ENCODE measurements at places on chromosomes 12 and 14.

- DNase-seq = no peak
Measured at GRCh38 chr12:82810568-82810967, 123.9 kb downstream of the TMTC2 start.

DNA sequence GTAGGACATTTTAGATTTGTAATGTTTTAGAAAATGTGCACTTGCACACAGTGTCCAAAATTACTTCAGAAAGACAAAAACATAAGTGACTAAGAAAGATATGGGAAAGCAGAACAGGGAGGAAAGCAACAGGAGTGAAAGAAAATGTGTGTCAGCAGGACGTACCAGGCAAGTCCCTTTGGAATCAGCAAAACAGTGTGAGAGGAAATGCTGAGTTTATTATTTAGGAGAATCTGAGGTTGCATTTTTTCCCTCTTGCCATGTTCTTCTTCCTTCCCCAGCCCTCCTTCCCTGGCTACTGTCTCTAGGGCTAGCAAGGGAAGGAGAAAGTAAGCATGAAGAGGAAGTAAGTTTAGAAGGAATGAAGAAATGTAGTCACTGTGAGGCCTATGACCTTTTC is 67.7 kb upstream of the CD163 start:
- no peak for DNase-seq

DNA sequence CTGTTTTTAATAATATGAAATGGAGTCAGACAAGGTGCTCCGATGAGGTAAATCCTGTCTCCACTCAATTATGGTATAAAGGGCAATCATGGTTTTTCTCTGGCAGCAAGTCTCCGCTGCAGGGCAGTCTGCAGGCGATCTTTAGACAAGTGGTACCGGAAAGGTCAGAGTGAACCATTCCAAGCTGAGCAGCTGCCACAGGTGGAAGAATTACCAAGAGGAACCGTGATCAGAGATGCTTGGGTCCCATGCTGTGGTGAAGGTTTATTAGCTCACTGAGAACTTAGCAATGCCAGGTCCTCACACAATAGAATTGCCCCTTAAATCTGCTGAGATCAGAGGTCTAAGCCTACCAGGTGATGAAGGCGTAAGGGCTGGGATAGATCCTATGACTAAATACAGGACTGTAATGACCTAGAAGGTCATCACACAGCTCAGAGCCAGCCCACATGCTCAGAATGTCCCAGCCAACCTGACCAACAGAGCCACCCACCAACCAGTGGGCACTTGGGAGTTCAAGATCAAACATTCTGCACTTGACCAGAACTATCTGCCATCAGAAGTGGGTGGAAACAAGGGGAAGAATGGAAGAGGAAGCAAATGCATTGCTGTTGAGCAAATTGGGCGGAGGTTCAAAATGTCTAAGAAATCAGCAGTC is 175.2 kb upstream of the BCL2L14 start:
- DNase-seq = no peak

- DNase-seq = no peak
Measured at GRCh38 chr12:104154806-104155205, 16.8 kb upstream of the NFYB start.

DNA sequence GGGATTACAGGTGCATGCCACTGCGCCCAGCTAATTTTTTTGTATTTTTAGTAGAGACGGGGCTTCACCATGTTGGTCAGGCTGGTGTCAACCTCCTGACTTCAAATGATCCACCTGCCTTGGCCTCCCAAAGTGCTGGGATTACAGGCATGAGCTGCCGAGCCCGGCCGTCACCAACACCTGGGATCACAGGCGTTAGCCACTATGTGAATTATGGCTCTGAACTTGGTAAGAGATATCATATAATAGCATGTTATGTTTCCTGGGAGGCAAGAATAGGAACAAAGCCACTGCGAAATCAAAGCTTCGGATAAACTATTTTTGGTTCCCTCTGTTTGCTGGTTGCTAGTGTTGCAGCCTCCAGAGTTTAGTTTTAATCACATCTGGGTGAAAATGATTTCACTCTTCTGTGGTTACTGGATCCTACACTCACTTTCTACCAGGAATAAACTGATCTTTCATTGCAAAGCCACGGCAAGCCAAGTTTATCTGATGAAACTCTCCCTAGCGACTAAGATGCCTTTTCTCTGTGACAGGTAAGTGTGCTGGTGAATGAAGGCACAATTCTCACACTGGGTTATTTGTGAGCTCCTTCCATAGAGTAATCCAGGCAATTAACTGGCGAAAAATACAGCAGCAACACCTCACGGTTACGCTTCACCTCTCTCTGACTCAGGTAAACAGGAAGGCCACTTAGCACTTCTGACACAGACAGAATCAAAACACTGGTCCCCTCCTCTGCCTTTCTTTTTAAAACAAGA is 16.7 kb downstream of the SNRNP35 start:
- no peak for DNase-seq

- DNase-seq = no peak
Measured at GRCh38 chr12:94122591-94122990, 25.8 kb upstream of the PLXNC1 start.

DNA sequence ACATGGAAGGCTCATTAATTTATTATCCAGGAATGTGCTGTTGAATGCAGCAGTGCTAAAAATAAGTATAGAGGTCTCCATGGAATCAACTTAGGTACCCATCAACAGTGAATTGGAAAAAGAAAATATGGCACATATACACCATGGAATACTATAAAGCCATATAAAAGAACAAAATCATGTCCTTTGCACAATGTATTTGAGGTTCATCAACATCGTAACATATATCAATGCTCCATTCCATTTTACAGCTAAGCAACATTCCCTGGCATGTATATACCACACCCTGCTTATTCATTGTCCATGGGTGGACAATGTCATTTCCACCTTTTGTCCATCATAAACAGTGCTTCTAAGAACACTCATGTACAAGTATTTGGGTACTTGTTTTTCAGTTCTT is 147.8 kb upstream of the RASSF8 start:
- DNase-seq = no peak

GRCh38 chr14:101972126-101972866 is 7.9 kb downstream of the DYNC1H1 start:
- no peak for DNase-seq

DNA sequence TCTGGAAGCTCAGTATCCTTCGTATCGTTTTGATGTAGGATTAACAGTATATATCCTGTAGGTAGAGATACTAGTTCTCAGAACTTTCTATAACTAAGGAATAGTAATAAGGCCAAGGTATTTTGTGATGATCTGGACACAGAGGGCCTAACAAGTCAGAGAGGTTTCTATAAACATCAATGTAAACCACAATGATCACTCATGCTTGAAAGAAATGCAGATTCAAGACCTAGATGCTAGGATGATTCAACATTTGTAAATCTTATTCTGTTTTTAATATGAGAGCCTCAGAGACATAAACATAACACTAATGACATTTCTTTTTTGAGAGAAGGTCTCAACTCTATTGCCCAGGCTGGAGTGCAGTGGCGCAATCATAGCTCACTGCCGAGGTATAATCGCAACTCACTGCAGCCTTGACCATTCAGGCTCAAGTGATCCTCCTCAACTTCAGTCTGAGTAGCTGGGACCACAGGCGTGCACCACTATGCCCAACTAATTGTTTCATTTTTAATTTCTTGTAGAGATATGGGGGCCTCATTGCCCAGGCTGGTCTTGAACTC is 16.2 kb downstream of the SUPT16H start:
- no peak for DNase-seq

DNA sequence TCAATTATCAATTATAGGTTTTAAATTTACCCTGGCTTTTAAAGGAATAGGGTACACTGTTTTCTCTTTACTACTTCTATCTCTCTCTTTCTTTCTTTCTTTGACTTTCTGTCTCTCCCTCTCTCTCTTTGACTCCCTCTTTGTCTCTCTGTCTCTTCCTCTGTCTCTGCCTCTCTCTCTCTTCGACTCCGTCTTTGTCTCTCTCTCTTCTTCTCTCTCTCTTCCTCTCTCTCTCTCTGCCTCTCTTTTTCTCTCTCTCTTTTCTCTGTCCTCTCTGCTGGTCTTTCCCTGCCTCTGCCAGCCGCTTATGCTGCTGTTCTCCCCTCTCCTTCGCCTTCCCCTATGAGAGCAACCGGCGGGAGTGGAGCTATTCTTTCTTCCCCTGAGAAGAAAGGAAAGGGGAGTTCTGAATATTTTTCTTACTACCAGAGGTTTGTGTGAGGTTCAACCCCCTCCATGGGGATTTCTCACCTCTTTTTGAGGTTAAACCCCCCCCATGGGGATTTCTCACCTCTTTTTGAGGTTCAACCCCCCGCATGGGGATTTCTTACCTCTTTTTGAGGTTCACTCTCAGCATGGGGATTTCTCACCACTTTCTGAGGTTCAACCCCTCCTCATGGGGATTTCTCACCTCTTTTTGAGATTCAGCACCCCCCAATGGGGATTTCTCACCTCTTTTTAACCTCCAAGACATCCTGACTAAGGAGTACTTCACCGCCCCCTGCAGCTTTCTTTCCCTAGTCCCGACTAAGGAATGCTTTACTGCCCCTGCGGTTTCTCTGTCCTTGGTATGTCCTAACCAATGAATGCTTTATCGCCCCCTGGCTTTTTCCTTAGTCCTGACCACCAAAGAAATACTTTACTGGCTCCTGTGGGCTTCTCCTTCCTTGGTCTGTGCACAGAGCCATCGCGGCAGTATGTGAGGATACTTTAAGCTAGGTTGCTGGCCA is 27.4 kb upstream of the DDHD1 start:
- DNase-seq = no peak

- DNase-seq = no peak
Measured at GRCh38 chr14:52328276-52328675, 14.2 kb downstream of the PTGER2 start.

DNA sequence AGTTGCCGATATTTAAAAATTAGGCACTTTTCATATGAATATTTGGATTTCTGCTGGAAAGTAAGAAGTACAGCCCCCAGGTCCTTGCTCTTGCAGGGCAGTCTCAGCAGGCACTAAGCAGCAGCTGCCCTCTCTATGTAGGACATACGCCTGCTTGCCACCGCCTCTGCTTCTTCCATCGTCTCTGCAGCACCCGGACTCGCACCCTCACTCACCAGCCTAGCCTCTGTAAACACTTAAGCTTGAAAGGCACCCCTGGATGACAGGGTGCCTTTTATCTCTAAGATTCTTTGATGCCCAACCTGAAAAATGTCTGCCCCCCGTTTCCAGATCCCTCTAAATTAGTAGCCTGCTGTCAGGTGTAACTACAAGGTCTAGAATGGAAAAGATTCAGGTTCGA is 19.0 kb downstream of the OTUB2 start:
- no peak for DNase-seq

DNA sequence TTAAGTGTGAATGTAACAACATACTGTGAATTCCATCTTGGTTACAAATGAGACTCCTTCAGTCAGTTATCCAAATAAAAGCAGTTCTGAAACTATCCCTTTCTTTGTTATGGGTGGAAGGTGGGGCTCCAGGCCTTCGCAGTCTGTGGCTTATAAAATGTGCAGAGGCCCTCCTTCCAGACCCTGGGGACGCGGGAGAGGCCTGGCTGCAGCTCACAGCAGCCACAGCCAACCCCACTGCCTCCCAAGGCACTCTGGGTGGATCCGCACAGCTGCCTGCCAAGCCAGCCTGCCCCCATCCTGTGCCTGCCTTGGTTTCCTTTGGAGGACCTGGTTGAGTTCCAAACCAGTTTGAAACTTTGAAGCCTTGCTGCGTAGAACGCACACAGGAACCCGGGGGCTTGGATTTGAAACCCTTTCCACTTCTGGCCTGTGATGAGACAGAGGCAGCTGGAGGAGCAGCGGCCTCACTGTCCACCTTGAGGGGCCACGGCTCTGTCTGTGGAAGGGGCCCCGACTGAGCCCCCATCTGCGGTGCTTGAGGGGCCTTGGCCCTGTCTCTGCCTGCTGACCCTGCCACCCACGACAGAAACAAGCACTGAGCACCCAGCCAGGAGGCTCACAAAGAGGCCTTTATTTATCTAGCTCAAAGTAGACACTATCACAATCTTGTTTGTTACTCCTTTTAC is 30.4 kb downstream of the CCNK start:
- no peak for DNase-seq

DNA sequence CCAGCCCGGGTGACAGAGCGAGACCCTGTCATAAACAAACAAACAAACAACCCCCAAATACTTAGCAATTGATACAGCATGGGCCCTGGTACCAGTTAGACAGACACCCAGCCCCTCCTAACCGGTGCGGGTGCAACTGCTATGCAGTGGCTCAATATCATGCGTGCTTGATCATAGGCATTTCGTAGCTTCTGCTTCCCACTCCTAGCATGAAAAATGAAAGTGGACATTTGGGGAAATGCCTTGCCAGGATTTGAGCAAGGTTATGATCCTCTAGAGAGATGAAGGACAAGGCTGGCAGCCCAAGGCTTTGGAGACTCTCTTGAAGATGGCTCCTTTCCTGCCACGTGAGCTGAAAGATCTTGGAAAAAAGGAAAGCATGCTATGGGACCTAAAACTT is 13.7 kb downstream of the FGF6 start:
- DNase-seq = no peak

GRCh38 chr12:105240228-105240627 is 4.3 kb upstream of the APPL2 start:
- no peak for DNase-seq

- no peak for DNase-seq
Measured at GRCh38 chr14:99604766-99605298, 825 bp upstream of the CCDC85C start.

- no peak for DNase-seq
Measured at GRCh38 chr12:52229836-52230343, 3.2 kb upstream of the KRT7 start.

DNA sequence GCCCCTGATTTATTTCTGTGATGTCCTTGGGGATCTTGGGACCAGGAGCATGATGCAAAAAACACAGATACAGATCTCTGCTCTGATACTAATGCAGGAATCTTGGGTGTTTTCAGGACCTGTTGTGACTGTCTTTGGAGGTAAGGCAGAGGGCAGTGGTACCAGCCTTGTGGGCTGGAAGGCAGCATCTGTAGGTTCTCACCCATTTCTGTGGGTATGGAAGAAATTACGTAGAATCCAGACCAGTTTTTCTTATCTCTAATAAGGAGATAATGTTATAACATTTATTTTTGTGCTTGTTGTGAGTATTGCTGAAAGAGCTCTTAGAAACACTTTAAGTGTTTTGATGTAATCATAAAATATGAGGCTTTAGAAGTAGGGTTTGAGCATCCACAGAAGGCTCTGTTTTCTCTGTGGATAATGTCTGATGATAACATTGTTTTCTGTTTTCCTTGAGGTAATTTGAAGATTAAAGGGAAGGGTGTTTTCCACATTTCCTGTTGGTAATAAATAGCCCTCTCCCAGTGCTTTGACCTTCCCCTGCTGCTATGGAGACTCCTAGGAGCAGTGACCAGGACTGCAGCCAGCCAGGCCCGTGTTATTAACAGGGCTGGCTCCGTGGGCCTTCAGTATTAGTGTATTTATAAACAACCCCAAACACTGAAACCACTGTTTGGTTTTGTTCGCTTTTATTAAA is 9.4 kb upstream of the DCP1B start:
- no peak for DNase-seq

- no peak for DNase-seq
Measured at GRCh38 chr14:39956372-39956771, 524.1 kb upstream of the FBXO33 start.

Measured in stimulated activated CD8-positive, alpha-beta memory T cell treated with anti-CD3 and anti-CD28 coated beads, Interleukin-4, amount 100 ng/mL, for 4 hours (primary cell).